GM18507 (cell line): ENCODE measurements at places on chromosomes 16 and 17.

DNA sequence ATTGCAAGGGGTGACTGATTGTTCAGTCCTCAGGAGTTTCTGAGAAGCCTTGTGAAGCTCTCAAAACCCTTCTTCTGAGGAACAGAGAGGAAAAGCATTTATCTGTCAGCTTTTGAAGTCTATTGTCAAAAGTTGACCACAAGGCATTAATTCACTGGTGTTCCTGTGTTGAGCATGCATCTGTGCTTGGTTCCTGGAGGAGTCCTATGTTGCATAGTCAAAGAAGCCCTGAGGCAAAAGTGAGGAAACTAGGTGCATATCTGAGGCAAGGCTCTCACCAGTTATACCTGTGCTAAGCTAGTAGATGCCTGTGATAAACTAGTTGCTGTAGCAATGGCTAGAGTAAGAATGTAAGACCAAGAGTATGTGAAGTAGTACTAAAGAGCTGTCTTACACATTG, 1.8 kb upstream of the HEATR6 start:
- DNase-seq: no peak

GRCh38 chr17:78394209-78394608, 15.8 kb downstream of the PGS1 start:
- DNase-seq: no peak

- peak; percentile 82 for DNase-seq
Observed at GRCh38 chr17:57463103-57463885, 207.0 kb downstream of the MSI2 start.

DNA sequence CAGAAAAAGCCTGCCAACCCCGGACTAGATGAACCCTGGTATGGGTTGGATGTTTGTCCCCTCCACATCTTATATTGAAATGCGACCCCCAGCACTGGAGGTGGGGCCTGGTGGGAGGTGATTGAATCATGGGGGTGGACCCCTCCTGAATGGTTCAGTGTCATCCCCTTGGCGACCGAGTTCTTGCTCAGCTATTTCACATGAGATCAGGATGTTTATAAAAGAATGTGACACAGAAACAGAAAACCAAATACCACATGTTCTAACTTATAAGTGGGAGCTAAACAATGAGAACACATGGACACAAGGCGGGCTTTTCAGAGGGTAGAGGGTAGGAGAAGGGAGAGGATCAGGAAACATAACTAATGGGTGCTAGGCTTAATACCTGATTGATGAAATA, 576.0 kb upstream of the HSBP1 start:
- no peak for DNase-seq

GRCh38 chr16:87201052-87201451, 116.1 kb downstream of the C16orf95 start:
- DNase-seq: no peak

DNA sequence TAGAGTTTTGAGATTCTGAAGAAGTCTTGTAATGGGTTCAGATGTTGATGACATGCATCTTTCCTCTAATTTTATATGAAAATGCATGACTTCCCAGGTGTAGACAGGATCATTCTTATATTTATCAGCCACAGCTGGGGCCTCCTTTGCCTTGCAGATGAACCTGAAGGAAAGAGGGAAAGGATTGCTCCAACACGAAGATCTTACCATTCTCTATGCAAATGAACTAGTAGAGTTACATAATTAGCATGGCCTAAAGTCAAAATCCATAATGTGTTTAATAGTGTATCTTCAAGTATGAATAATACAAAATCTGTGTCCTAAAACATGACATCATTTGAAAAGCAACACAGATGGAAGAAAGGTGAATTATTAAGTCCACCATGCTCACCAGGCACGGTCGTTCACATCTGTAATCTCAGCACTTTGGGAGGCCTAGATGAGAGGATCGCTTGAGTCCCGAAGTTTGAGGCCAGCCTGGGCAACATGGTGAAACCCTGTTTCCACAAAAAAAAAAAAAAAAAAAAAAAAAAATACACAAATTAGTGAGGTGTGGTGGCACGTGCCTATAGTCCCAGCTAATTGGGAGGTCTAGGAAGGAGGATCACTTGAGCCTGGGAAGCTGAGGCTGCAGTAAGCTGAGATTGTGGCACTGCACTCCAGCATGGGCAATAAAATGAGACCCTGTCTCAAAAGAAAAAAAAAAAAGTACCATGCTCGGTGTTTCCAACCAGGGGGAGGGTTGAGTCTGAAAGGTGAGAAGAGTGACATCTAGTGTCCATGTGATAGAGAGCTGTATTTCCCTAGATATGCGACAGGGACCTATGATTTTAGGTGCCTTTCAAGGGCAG, 6.3 kb downstream of the VWA3A start:
- peak; percentile 37 for DNase-seq

DNA sequence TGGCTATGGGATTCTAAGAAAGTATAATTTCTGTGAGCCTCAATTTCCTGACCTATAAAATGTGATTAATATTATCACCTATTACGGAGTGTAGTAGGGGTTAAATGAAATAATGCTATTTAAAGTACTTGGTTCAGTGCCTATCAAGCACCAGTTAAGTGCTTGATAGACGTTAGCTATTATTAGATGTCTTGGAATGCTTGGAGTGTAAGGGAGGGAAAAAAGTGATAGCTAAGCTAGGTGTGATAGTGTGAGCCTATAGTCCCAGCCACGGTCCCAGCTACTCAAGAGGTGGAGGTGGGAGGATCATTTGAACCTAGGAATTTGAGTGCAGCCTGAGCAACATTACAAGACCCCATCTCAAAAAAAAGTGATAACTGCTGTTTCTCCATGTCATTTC, 7.5 kb downstream of the ORC6 start:
- no peak for DNase-seq

DNA sequence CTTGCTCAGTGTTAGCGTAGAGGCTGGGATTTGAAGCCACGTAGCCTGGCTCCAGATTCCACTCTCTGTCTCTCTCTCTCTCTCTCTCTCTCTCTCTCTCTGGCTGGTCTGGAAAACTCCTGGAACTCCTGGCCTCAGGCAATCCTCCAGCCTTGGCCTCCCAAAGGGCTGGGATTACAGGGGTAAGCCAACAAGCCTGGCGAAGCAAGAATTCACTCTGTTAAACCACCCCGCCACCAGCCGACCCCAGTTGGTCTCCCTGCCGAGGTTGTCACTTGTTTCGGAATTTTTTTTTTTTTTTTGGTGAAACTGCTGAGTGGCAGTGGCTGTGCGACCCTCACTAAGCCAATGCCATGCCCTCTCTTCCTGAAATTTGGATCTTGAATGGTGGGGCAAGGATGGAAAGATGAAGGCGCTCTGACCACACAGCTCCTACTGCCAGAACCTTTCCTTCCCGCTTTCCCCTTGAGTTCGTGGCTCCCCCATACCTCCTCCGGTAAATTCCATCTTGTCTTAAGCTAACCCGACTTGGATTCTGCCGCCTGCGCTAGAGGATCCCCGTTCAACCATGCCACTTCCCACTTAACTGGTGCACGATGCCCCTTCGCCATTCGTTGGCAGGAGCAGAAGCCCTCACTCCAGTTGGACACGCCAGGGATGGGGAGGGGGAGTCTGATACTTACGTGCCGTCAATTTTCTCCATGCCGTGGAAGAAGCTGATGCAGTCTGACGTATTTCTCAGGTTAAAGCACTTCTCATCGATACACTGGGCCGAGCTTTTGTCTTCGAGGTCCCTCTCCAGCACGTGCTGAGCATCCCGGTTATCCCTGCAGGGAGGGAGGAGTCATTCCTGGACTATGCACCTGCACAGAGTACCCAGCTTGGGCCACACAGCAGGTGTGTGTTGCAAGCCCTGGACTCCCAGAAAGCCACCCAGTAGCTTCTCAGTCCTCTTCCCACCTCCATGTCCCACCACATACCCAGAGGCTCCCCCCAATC, 13.1 kb downstream of the TEKT5 start:
- no peak for DNase-seq

- no peak for DNase-seq
Observed at GRCh38 chr16:12429756-12430155, 373.9 kb downstream of the CPPED1 start.

DNA sequence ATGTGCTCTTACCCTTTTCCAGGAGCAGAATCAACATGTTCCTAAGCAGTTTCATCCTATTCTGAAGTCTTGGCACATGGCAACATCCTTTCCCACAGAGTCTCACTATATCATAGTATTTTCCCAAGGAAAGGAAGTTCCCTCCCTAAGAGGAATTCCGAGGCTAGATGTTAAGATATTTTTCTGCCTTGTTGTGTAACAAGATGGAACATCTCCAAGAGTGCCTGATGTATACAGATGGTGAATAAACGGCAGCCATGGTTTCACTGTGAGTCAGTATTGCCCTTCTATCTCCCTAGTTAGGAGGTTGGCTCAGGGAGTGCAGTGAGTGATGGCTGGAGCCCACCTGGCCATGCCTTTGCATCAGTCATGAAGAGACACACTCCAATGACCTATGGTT, 48.2 kb downstream of the SPACA3 start:
- no peak for DNase-seq

GRCh38 chr17:63529711-63530556, 6.8 kb downstream of the KCNH6 start:
- DNase-seq: no peak

GRCh38 chr16:84053237-84053636, 10.6 kb upstream of the SLC38A8 start:
- no peak for DNase-seq

DNA sequence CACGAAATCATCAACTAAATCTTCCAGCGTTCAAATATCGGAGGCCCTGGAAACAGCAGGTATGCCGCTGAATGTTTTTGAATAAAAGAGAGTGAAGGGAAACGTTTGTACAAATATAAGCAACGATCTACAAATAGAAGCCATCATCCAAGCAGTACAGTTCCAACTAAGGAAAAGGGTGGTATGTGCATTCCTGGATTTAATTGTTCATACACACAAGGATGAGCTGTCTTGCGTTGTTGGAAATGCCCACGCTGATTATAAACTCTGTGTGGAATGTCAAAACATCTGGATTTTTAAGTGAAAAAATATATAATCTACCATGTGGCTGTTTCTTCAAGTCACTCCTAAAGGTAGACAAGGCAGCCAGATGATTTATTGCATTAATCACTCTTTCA, 191.8 kb upstream of the HSBP1 start:
- DNase-seq: no peak

- DNase-seq: no peak
Observed at GRCh38 chr17:27669136-27669535, 38.1 kb downstream of the LGALS9 start.

- no peak for DNase-seq
Observed at GRCh38 chr16:7487574-7488323, 155.1 kb downstream of the RBFOX1 start.

DNA sequence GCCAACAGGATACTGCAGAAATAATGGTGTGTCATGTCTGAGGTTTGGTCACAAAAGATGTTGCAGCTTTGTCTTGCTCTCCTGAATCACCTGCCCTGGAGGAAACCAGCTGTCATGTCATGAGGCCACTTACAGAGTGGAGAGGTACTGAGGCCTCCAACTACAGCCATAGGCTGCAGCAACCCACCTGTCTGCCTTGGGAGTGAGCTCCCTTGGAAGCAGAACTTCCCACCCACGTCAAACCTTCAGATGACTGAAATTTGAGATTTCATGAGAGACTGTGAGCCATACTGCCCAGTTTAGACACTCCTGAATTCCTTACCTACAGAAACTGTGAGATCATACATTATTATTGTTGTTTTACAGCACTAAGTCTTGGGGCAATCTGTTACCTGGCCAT, 475.9 kb downstream of the HS3ST3B1 start:
- DNase-seq: no peak

- no peak for DNase-seq
Observed at GRCh38 chr16:50069060-50069459, 3.3 kb downstream of the HEATR3 start.

DNA sequence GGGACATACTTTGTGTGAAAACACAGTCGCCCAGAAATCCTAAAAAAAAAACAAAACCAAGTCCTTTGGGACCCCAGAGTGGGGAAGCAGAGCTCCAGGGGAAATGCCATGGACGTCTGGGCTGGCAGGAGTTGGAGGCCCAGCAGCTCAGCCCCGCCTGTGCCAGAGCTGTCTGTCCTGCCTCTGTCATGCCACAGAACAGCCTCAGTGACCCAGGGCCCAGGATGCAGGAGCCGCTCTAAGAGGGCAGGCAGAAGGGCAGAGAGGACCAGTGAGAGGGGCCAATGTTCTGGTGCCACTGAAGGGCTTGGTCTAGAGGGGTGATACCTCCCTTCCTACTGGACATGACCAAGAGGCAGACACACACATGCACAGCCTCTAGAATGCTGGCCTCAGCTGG, 166.2 kb downstream of the C16orf78 start:
- no peak for DNase-seq

- no peak for DNase-seq
Observed at GRCh38 chr17:48174833-48175523, 67.4 kb downstream of the SNX11 start.

DNA sequence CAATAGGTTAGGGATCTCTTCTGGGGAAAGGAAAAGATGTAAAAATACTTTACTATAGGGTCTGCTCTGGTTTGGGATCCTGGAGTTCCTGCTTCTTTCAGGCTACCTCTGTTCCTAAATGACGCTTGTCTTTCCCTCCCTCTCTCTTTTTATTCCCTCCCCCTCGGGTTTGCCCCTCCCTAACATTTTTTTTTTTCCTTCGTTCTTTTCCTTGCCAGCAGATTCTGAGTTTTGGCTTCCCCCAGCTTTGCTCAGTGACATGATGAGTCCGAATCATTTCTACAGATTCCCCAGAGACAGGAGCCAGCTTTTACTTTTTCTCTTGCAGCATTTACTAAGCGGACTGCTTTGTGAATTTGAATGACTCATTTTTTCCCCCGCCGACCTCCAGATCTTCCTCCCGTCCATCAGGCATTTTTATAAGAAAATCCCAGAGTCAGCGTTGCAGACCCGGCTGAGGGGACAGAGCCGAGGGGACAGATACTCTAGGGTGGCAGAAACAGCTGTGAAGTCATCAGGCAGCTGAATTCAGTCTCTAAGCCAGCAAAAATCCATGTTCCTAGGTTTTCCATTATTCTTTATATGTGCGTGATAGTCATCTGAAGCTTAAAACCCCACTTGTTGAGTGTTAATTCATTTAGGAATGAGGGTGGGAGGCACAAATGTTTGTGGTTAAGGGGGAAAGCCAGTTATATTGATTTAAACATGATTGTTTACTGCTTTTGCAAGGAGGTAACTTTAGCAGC, at the start of gene TMEM100:
TSS of gene TMEM100 (minus strand) at position 123 of the 746 bp plus-strand sequence. CDS start 1,794 bp downstream, outside the sequence.
- DNase-seq: no peak

GRCh38 chr16:9484881-9485280, 393.4 kb downstream of the HAPSTR1 start:
- DNase-seq: no peak

DNA sequence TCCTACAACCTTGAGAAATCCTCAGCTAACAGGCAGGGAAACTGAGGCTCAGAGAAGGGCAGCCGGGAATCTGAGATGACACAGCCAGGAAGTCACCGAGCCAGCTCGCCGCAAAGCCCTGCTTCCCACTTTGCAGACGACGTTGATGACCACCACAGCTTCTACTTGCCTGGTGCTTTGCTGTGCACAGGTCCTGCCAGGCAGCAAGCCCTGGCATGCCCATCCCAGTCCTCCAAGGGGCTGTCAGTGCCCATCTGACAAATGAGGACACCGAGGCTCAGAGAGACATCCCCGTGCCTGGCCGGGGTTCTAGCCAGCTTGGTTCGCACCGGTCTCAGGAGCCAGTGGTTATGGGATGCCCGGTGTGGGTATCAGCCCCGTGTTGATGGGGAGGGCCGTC, 20.1 kb downstream of the KCNJ12 start:
- DNase-seq: no peak

GRCh38 chr17:10261098-10261497, 62.7 kb upstream of the GAS7 start:
- DNase-seq: no peak

- DNase-seq: no peak
Observed at GRCh38 chr17:30605523-30605922, 128.3 kb downstream of the GOSR1 start.

- DNase-seq: no peak
Observed at GRCh38 chr17:40793832-40794231, 5.9 kb downstream of the KRT28 start.
